GM12864 (cell line): ENCODE measurements at places on chromosomes 1 and 21.

GRCh38 chr1:30268923-30269666 is 454.3 kb downstream of the MATN1 start:
- no peak for DNase-seq

DNA sequence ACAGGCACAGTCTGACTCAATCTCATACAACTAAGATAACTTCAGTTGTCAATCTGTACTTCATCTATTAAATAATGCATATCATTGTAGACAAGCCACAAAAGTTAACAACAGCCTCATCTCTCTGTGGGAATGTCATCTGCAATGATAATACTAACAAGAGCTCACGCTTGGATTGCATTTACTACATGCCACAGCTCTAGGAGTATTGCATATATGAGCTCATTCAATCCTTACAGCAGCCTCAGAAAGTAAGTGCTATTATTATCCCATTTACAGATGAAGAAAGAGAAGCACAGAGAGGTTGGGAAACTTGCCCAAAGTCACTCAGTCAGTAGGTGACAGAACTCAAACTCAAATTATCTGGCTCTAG is 105.7 kb upstream of the GUCA2B start:
- no peak for DNase-seq

- no peak for DNase-seq
Measured at GRCh38 chr1:180425952-180426351, 76.4 kb downstream of the ACBD6 start.

DNA sequence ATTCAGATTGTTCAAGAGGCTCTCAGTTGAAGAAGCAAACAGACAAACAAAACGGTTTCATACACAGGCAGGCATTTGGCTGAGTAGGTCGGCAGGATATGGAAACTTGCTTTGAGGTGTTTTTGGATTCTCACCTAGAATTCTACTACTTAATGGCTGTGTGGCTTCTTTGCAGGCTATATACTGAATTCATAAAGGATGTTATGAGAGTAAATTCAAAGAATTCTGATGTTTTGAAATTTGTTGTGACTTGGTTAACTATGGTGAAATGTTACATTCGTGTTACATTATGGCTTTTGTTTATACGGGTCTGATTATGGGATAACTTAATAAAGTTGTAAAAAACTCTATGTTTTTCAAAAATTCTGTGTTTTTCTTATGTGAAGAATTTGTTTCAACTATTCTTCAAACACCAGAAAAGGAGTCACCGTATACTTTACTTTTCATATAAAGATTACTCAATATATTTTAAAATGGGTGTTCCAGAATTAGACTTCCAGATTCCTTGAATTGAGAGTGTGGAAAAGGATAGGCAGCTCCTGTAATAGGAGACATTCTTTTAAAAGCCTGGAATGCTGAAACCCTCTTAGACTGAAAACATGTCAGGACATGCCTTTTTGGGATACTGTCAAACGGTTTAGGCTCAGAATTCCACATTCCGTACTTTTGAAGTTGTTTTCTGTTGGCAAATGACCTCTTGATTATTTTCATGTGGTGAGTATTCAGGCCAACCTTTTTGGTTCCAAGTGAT is 8.2 kb upstream of the IRF2BP2 start:
- DNase-seq = no peak

- no peak for DNase-seq
Measured at GRCh38 chr1:19457607-19458006, 27.7 kb downstream of the CAPZB start.

GRCh38 chr1:146032631-146033219 is 11.2 kb upstream of the HJV start:
- no peak for DNase-seq

DNA sequence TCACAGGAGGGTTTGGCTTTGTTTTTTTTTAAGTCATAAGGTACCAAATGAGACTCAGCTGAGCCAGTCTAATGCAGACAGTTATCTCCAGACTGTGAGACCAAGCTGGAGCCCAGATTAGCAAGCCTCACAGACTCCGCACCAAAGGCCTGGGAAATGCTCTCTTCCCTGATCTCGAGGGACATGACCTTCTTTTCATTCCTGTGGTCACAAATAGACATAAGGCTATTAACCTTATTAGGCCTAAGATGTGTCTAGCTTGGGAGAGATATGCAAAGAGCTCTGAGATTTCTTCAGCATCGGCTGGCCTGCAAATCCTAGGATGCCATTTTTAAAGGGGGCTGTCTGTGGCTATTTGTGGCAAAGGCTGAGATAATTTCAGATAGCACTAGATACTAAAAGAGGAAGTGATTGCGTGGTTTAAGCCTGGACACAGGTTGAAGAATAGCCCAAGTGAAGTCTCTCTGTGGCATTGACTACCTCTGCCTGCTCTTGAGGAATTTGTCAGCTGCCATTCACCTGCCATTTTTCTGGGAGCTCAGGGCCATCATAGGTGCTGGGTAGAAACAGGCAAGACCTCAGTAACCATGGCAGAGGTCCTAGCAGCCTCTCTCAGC is 301.3 kb downstream of the SIPA1L2 start:
- no peak for DNase-seq

GRCh38 chr21:39610703-39611102 is 2.0 kb upstream of the B3GALT5 start:
- no peak for DNase-seq

GRCh38 chr1:25701030-25701785 is 84.6 kb downstream of the MAN1C1 start:
- no peak for DNase-seq

DNA sequence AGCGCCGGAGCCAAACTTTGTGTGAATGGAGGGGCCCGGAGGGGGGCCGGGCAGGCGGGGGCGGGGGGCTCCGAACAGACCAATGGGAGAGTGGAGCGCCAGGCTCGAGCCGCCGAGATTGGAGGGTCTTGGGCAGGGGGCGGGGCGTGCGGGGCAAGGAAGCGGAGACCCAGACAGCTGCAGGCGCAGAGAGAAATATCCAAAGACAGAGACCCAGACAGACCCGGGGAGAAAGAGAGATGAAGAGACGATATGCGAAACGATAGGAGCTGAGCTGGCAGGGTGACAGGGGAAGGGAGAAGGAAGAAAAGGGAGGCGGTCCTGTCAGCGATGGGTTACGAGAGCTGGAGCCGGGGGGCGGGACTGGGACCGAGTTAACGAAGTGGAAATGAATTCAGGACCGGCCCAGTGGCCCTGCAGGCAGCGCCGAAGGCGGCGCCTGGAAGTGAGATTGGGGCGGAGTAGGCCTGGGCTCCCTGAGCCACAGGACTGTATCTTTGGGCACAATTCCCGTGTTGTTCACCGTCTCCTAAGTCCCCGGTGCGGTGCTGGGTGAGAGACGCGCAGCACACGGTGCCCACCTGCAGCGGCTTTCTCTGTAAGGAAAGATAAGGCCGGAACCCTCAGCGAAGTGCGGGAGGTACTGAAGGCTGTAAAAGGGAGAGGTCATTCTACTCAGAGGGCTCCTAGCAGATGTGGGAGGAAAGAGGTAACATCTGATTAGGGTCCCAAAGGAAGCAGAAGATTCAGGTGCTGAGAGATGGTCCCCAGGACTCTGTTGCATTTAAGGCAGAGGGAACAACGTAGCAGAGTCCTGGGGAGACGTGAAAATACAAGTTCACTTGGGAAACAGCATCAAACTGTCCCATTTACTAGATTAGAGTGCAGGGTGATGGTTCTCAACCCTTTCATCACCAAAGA is 543 bp upstream of the KCNJ10 start:
- DNase-seq = no peak

DNA sequence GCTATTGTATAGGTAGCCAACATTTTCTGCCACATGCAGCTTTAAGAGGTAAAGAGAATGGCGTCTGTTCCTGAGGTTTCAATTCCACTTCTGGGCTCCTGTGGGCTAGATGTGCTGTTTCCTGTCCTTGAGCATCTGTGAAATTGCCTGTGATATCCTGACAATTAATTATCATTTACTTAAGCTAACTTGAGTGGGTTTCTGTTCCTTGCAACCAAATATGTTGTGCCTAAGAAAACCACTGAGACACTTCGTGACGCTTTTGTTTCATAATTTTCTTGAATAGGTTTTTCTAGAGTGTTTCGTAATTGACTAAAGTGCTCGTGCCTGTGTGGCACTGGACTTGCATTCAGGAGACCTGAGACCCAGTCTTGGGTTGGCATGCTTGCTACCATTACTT is 127.3 kb upstream of the POU3F1 start:
- DNase-seq = no peak

DNA sequence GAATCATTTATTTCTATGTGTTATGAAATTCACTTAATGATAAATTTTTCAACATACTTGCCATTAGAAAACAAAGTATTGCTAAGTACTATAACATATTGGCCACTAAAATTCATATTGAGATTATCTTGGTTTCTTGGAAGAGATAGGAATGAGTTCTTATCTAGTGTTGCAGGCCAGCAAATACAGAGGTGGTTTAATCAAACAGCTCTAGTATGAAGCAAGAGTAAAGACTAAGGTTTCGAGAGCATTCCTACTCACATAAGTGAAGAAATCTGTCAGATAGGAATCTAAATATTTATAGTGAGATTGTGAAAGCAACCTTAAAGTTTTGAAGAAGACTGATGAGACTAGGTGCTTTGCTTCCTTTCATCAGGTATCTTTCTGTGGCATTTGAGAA is 37.9 kb upstream of the FOXE3 start:
- DNase-seq = no peak

GRCh38 chr1:112887599-112888283 is 68.3 kb downstream of the SLC16A1 start:
- no peak for DNase-seq

GRCh38 chr1:97999320-97999719 is 78.5 kb upstream of the DPYD start:
- DNase-seq = no peak

DNA sequence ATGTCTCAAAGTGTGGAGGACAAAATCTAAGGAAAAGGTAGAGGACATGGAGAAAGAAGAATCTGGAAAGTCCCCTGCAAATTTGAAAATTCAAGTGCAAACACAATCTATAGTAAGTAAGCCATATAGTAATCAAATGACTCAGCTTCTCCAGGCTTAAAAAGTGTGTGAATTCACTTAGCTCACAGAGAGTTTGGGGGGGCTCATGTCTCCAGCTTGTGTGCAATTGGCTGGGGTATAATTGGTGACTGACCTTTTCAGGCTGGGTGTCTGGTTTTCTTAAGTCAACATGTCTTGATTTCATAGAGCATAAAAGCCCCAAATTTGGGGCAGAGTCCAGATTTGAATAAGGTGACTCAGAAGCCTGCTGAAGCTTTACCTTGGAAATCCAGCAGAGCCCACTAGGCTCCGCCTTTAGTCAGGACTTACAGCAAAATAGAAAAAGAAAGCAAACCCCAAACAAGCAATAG is 8.6 kb downstream of the CLDN14 start:
- peak; percentile 41 for DNase-seq

DNA sequence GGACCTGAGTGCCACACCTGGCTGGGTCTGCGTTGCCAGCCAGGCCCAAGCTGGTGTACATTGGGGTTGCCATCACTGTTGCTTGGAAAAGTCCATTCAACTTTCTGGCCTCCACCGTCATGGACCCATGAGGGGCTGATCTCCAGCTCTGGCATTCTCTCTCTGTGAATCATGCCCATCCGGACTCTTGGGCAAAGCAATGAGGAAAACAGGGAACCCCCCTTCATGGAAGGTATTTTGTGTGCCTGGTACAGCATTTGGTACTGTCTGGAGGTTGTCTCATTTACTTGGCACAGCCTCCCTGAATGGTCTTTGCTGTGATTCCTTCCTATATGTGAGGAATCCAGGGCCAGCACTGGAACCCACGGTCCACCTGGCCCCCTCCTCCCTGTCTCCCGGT is 99.4 kb downstream of the FOXD2 start:
- DNase-seq = no peak

DNA sequence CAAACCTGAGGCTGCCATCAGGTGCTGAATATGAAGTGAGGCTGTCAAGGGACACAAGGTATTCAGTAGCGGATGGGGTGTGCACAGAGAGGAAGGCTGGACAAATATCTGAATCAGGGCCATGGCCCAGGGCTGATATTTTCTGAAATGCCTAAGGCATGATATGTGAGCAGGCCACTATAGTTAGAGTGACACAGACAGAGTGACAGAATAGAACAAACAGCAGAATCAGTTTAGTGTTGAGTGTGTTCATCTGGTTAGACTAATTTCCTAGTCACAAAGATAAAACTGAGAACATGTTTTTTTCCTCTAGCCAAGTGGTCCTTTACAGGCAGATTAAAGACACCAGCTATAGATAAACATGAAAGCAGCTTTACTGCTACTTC is 3.9 kb downstream of the OVAAL start:
- DNase-seq = no peak

DNA sequence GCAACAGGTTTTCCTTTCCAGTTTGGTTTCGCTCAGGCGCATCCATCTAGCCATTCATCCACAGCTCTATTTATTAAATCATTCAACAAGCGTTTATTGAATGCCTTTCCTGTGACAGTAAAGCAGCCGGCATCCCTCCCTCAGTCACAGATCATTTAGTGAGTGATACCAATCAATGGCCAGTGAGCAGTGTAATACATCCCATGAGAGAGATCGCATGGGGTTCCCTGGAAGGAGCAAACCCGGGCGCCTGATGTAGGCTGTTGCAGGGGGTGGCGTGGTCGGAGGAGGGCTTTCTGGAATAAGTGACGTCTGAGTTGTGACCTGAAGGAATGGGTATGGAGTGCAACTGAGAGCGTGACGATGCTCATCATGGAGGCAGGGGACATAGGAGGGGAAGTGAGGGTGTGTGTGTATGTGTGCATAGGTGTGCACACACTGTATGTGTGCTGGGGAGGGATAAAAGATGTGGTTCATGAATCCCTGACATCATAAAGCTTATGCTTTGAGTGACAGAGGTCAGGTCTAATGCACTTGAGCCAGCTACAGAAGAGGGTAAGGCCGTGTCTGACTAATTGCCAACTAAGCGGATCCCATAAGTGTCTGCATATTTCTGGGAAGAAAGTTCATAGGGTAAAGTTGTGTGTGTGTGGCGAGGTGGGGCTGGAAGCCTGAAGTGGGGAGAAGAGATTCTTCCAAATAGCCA is 6.6 kb downstream of the FCMR start:
- no peak for DNase-seq

GRCh38 chr1:29410476-29410875 is 174.2 kb downstream of the PTPRU start:
- DNase-seq = no peak

DNA sequence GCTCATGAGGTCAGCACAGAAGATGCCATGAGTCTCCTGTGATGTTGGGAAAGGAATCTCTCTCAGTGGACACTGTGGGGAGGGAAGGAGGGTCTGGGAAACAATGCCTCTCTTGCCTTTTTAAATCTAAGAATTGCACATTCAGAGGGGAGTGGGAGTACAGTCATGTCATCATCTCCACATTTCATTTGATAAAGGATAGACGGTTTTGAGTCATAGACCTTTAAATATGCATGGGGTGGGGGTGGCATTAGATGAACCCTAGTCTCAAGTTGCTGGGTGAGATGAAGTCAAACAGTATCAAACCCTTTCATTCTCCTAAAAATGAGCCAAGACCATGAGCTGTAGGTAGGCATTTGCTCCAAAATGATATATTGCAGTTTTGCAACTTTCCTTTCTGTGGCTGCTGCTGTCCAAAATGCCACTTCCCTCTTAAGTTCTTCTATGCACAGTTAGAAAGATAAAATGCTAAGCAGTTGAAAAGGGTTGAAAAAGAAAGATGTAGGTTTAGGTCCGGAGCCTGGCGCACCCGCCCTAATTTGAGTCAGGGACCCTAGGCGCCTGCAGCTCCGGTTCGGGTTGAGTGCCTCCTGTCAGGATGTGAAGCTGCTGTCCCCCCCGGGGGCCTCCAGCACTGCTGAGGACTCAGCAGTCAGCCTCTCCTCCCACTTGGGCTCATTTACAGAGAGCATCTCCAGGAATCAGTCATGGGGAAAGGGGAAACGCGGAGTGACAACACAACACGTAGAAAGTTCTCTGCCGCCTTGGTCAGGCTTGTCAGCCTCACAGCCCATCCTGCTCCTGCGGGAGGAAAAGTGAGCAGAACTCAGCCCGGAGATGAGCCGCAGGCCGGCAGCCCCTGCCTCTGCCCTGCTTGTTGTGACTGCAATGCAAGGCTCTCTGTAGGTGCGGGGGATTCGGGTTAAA is 479.3 kb upstream of the RUNX1 start:
- no peak for DNase-seq
